ENCODE measurements at places on chromosomes 16 and 17.

DNA sequence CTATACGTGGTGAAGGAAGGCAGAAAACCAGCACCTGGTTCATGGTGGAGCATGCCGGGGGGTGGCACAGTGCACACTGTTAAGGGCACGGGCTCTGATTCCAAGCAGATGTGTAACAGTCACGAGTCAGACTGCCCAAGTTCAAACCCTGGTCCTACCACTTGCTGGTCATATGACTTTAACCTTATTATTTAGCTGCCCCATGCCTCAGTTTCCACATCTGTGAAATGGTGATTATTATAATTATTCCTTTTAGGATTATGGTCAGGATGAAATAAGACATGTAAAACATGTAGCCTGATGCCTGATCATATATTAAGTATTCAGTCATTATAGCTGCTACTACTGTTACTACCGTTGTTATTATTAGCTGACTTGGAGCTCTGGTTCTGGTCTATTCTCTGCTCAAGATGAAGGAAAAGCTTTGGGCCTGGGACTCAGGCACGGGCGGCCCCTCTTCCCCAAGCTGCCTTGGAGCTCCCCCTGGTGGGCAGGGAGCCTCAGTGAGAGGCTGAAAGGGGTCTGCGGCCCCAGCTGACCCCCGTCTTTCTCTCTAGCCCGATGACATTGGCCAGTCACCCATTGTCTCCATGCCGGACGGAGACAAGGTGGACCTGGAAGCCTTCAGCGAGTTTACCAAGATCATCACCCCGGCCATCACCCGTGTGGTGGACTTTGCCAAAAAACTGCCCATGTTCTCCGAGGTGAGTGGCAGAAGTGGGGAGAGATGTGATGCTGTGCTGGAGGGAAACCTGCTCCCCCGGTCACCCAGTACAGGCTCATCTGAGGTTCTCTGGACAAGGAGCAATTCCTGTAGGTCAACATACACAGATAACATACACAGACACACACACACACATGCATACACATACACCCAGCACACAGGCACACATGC, 14.0 kb downstream of the NR1D1 start:
- no peak for DNase-seq

DNA sequence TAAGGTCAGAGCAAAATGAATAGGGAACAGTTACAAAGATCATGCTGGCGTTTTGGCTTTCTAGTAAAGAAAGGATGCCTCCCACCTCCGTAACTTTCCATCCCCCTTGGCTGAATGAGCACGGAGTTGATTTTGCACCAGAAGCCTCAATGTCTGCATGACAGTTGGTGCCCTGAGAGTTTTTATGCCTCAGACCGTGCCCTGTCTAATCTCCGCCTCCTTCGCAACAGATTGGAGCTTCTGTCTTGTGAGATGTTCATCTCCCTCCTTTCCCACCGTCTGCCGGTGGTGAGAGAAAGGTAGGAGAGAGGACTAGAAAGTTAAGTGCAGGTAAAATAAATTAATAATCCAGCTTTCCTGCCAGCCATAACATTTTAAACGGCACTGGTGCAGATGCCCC, 1.9 kb downstream of the HS3ST4 start:
- no peak for DNase-seq

GRCh38 chr16:1707193-1707790, 1.3 kb downstream of the MAPK8IP3 start:
- DNase-seq, result no peak

- peak; percentile 16 for DNase-seq
Observed at GRCh38 chr16:13038591-13038990, 137.2 kb downstream of the SHISA9 start.

DNA sequence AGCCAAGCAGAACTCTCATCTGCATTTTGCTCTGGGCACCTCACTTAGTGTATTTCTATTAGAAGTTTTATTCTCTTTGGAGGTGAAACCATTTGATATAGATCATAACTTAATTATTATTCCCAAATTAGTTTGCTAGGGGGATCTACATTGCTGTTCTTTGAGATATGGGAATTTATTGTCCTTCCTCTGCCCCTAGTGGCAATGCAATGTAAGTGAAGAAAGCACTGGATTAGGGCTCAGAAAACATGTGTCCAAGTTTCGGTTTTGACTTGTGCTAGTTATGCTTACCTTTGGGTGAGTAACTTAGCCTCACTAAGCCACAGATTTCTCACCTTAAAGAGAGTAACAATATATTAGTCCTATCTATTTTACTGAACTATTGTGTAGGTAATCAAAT, 2.9 kb downstream of the KRT39 start:
- DNase-seq, result peak; percentile 59

DNA sequence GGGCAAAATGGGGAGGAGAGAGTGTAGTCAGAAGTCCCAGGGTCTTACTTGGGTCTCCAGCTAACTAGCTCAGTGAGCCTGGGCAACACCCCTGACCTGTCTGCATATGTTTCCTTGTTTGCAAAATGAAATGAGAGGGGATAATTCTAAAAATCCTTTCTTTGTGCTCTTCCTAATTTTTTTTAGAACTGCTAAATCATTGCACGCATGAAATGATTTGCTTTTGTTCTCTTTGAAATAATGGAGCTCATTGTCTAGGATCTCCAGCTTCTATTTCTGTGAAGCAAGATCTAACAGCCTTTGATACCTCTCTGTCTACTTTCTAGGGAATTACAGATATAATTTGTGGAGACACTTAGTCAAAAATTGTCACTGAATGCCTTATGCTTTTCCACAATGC, 181.3 kb downstream of the CDH13 start:
- no peak for DNase-seq

GRCh38 chr16:75565640-75566039, 539 bp upstream of the GABARAPL2 start:
- no peak for DNase-seq

- DNase-seq, result no peak
Observed at GRCh38 chr16:12672986-12673385, 130.7 kb downstream of the CPPED1 start.

GRCh38 chr17:62919388-62919787, 46.6 kb upstream of the TANC2 start:
- DNase-seq, result peak; percentile 68

- DNase-seq, result peak; percentile 70
Observed at GRCh38 chr17:39705786-39706348, 6.0 kb downstream of the ERBB2 start.

DNA sequence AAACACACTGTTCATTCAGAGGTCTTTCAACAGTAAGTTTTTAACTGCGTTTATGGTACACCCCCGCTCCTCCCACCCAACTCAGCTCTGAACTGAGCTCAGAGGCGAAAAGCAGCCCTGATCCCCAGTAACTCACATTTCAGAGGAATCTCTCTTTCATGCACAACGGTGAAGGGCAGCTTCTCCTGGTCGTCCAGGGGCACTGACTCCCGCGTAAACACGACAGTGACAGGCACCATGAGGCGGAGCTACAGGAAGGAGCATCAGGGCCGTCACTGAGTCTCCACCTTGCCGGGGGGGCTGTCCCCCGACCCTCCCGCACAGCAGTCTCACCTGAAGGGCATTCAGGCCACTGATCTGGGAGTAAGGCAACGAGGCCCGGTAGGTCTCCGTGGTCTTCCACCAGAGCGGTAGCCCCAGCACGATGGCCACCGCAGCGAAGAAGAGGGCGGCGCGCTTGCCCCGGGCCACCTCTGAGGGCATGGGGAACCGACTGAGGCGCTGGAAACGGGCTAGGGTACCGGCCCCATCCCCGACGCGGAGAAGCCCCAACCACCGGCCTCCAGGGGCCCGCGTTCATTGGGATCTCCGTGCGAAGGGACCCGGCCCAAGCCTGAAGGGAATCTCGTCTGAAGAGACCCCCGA, 486 bp downstream of the PIGS start:
- no peak for DNase-seq

- DNase-seq, result peak; percentile 6
Observed at GRCh38 chr16:50457423-50457822, 88.6 kb upstream of the BRD7 start.

DNA sequence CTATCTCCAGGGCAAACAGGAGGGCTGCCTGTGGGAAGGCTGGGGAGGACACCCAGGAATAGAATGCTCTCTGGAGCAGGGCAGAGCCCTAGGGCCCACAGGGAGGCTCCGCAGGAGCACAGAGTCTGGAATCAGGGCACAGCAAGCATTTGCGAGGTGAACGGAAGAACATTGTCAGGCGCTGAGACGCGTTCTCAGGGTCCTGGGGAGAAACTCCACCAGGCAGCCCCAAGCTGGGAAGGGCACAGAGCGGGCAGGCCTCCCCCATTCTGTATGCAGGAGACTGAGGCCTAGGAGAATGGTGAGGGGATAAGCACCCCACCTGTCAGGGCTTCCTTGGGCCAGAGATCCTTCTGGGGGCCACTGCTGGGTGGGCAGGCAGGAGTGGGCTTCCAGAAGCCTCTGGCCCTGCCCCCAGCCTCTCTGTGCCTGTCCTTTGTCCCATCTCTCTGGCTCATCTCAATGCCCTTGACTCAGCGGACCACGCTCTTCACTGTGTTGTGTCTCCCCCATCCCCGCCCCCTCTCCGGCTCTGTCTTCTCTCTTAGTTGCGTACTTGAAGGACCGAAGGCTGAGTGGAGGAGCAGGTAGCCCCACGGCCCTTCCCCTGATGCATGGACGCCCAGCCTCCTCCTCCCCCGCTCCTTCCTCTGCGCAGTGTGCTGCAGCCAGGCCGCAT, 5.1 kb upstream of the SETD6 start:
- no peak for DNase-seq

Data from renal cortical epithelial cell (primary cell).